ENCODE measurements at places on chromosomes 7 and 10.

- DNase-seq: no peak
Measured at GRCh38 chr7:32126843-32127242, 56.6 kb upstream of the PDE1C start.

DNA sequence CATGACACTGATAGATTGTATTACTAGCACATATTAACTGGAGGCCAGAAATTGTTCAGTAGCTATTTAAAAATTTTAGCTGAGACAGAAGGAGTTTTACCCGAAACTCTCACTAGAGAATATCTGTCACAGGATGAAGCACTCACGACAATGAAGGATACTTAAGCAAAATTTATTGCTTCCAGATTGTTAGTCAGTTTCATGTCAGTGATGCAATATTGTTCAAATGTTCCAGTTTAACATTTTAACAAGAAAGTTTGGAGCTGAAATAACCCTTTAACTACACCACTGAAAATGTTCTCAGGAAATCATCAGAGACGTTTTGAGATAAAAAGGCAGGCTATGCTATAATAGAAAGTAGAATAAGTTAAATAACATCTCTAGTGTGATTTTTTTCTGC lies 15.0 kb upstream of the CADPS2 start:
- DNase-seq: no peak

DNA sequence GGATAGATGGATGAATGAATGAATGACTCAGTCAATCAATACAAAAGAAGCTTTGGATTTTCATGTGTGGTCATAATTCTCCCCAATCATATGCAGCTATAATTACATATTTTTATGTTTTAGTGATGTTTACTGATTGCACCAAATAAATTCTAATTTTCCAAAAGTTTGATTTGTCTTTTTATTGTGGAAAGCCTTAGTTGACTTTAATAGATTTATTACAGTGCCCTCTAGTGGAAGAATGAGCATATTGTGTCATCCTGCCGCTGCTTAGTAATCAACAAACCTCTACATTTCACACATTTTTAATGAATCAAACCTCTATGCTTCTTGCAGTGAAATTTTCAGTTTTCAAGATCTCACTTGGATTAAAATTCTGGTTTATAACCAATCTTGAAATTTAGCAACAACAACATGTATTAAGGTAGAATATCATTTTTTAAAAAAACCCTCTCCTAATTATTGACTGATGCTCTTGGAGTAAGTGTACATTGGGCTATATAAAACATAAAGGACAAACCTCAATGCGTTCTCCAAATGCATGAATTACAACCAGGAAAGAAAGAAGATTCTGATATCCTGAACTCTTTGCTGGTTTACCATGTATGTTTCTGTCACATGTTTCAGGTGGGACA lies 55.6 kb upstream of the PNLIP start:
- DNase-seq: no peak

DNA sequence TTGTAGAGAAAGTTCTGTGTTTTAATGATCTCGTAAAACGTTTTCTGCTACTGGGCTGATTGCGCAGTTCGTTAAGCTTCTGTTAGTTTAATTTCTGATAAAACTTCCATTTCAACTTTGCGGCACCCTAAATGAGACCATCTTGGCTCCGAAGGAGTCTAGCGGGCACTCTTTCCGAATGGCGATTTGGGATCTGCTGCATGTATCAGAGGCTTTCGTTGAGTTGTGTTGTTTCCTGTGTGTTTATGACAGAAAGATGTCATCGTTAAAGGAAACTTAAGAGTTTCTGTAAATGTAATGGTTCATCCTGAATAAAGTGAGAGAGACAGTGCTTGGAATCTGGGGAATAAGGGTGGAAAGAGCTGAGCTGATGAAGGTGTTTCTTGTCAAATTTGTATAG lies 174.7 kb downstream of the TCF7L2 start:
- DNase-seq: no peak

- no peak for DNase-seq
Measured at GRCh38 chr10:5953676-5954075, 23.7 kb downstream of the IL15RA start.

DNA sequence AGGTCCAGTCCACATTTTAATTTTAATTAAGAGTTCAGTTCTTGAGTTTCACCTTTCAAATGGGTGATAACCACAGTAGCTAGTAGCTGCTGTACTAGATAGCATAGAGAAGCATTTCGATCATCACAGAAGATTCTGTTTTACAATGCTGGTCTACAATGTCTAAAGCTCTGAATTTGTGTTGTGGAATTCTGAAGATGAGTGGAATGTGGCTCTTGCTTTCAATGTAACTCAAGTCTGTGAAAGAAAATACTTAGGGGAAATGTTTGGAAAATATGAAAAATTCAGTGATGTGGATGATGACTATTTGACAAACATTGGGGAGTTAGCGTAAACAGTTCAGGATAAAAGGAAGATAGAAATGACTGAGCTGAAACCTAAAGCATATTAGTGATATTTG lies 139.4 kb downstream of the GNAT3 start:
- no peak for DNase-seq

DNA sequence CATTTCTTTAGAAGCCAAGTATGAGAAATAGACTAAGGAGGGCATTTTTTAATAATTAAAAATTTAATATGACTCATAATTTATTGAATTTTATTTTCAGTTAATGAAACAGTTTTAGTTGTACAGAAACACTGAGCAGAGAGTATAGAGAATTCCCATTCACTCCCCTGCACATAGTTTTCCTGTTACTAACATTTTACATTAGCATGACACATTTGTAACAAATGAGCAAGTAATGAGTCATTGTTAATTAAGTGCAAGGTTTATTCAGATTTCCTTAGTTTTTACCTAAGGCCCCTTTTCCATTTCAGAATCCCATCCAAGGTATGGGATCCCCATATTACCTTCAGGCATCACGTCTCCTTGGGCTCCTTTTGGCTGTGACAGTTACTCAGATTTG lies 271.5 kb upstream of the FZD8 start:
- no peak for DNase-seq

GRCh38 chr10:11685787-11686218 lies 56.4 kb upstream of the ECHDC3 start:
- no peak for DNase-seq

DNA sequence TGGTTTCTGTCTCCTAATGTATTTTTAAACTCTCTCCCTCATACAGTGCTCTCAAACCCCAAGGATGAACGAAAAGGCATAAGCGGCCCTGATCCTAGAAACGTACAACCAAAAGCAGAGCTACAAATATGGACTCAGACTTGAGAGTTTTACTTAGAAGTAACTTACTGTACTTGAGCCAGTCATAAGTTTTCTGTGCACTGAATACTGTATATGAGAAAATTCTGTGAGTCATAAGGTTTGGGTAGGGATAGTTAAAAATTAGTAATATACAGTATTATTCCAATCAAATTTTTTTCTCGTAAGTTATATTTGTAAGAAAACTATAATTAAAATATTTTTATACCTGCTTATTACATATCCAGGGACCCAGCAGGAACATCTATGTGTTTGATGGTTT lies 5.9 kb upstream of the ASL start:
- no peak for DNase-seq

DNA sequence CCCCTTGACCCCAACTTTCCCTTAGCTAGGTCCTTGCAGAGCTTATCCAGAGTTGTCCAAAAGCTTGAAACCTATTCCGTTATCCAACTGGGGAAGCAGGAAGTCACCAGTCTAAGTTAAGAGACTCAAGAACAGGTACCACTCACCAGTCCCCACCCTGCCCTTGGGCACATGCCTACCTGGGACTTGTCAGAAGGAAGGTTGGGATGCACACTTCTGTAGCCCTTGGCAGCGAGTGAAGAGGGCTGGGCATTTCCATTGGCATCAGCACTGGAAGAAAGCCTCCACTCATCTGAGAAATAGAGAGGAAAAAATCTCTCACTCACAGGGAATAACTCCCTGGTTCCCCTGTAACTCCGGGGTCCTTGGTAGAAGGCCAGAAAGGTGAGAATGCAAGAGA lies 131.0 kb upstream of the PDLIM1 start:
- DNase-seq: no peak

GRCh38 chr7:50795831-50796230 lies 13.1 kb upstream of the GRB10 start:
- no peak for DNase-seq

DNA sequence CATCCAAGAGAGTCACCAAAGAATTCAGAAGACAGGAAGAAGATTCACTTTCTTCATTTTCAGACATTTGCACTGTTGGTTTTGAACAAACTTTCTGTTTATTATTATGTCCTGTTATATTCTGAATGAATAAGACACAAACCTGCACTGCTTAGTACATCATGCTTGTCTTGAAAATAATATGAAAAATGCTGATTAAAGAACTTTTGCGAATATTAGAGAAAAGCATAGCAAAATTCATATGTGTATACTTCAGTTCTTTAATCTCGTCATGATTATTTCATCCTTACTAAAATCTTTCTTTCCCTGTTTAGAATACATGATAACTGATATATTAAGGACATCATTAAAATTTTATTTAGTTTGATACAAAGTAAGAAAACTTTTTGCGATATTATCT lies 504.1 kb downstream of the POM121L12 start:
- DNase-seq: no peak

GRCh38 chr10:63720072-63720537 lies 198.9 kb downstream of the REEP3 start:
- DNase-seq: no peak

GRCh38 chr7:107025449-107026103 lies 18.9 kb upstream of the PRKAR2B start:
- DNase-seq: no peak

DNA sequence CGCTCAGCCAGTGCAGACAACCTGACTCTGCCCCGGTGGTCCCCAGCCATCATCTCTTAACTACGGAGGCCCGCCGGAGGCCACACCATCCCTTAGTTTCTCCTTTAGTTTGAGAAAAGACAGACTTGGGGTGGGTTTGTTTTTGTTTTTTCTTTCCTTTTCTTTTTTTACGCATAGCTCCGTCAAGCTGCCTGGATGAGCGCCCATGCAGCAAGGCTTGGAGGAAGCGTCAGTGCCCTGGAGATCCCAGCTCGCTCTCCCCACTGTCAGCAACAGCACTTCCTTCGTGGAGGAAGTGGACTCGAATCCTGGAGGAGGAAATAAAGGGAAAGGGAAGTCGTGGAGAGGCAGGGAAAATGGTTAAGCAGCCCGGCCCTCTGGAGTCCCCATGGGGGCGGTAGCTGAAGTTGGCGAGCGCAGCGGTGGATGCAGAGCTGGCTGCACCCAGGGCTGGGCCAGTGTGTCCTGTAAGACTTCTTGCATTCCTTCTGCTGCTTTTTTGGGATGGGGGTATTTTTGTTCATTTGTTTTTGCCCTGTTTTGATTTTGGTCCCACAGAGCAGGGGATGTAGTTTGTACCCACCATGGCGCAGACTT lies 35.9 kb upstream of the GJD4 start:
- no peak for DNase-seq

DNA sequence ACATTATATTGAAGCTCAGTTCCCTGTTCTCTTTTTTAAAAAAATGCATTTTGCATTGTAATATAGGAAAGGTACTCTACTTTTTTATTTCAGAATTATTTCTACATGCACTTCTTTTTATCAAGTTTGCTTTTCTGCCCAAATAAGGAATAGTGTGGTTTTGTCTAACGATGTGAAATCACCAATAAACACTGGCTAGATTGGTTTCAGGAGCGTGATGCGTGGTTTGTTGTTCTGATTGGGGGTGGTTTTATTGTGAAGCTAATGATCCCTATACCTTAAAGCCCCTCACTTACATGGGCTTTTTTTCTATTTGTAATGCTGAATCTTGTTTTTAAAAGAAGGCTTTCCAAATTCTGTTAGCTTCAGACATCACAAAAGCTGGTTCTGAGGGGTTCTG lies 17.6 kb downstream of the ENTPD7 start:
- DNase-seq: no peak

- no peak for DNase-seq
Measured at GRCh38 chr10:60377955-60378354, 11.7 kb downstream of the ANK3 start.

GRCh38 chr7:108136191-108136688 lies 6.1 kb upstream of the LAMB4 start:
- no peak for DNase-seq

- no peak for DNase-seq
Measured at GRCh38 chr7:1081336-1081735, 6.6 kb upstream of the GPER1 start.

DNA sequence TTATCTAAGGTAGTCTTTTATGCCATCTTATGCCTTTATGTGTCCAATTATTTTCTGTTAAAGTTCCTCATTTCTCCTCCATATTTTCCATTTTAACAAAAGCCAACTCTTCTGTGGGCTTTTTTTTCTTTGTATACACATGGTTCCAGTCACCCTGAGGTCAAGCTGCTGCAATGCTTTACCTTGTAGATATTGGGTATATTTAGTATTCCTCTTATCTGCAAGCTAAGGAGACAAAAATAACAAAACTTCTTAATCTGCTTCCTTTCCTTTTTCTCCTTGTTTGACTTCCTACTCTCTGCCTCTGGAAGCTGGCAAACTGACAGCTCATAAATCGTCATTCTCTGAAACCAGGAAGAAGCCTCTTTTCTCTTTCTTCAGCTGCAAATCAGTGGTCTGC lies 885.0 kb upstream of the LRRN3 start:
- DNase-seq: no peak

GRCh38 chr7:105346593-105347322 lies 42.0 kb downstream of the SRPK2 start:
- no peak for DNase-seq

DNA sequence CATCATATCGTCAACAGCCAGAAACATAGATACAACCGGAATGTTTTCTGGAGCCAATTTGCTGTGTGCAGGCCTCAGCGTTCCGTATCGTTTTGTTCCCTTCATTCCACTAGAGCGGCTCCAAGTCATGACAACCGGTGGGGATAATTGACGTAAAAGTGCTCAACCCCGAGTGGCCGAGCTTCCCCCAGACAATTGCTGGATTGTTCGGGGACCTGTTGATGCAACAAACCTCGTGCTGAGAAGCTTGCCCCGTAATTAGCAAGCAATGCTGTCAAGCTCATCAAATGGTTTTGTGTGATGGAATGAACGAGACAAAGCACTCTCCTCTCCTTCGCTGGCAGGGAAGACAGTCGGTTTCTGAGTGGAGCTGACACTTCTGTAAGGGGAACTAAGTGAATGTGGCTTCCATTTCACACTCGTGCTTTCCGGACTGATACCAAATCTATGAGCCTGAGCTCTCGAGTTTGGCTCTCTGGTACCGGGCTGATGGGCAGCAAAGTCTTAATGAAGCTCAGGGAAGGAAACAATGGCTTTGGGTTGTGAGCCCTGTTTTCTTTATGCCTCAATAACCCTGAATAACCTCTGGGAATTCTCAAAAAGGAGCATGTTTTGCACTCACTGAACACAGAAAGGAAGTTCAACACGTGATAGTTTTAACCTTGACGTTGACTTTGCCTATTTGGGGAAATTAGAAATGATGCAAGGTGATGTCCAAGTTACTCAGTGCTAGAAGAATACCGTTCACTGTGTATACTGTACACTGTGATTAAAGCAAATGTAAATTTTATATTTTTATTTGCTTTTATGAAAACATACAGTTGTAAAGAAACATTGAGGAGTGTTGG lies 220.5 kb downstream of the BAMBI start:
- no peak for DNase-seq

- DNase-seq: no peak
Measured at GRCh38 chr7:40475681-40475982, 340.8 kb downstream of the SUGCT start.
